ENCODE measurements at places on chromosomes 16 and 17. TPM values are rescaled to one million over a fixed set of nuclear protein-coding genes. Genes with fewer than 3 reads are reported as not detected.
A peak's percentile ranks its signal among the peaks of the same experiment; 100 is the strongest.

- DNase-seq = no peak
- H3K27ac ChIP-seq = no peak overlapping the region
- peaks cover 5% of the 10 kb centered on the region for H3K36me3 ChIP-seq
- no peaks in the 10 kb centered on the region for H3K27me3 ChIP-seq
- H3K4me3 ChIP-seq = no peak overlapping the region
Measured at GRCh38 chr16:88768071-88768783, 16.8 kb downstream of the PIEZO1 start.

- H3K4me1 ChIP-seq = no peaks in the 10 kb centered on the region
- H3K27ac ChIP-seq = no peak overlapping the region
- no peak for DNase-seq
Measured at GRCh38 chr16:13099822-13100221, 198.4 kb downstream of the SHISA9 start.

GRCh38 chr16:2384426-2384825 lies 43.9 kb upstream of the ABCA3 start:
- DNase-seq = no peak
- H3K4me1 ChIP-seq = no peaks in the 10 kb centered on the region
- H3K27ac ChIP-seq = no peak overlapping the region
- H3K36me3 ChIP-seq = no peaks in the 10 kb centered on the region

DNA sequence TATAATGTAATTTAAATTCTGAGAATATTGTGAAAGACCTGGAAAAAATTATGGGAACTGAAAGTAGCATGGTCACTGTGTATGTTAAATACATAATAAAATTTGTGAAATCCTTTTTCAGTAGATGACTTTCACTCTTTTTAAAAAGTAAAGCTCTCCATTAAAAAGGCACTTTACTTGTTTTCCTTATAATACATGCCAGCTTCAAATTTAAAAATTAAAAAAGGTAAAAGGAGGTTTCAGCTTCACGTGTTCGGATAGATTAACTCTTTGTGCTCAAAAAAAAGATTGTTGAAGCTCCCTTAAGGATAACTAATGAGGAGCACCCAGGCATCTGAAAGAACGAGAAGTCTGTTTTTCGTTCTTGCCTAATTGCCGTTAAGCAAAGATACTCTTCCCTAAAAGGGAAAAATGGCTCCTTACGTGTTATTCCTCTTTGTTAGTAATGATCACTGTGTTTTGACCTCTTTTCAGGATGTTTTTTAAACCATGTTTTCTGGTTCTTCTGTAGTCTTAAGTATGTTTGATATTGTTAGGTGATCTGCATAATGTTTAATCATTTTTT lies 87.8 kb downstream of the TUBD1 start:
- H3K36me3 ChIP-seq = peaks cover 12% of the 10 kb centered on the region
- no peaks in the 10 kb centered on the region for H3K27me3 ChIP-seq
- peak overlapping the region; percentile 71 for H3K4me3 ChIP-seq
- peak overlapping the region; percentile 76 for H3K27ac ChIP-seq

Gene LHX1
- total RNA-seq = not detected

GRCh38 chr16:14050291-14051027 lies 20.7 kb upstream of the MRTFB start:
- no peaks in the 10 kb centered on the region for H3K4me1 ChIP-seq
- DNase-seq = no peak
- no peak overlapping the region for H3K27ac ChIP-seq
- no peak overlapping the region for H3K4me3 ChIP-seq
- peaks cover 7% of the 10 kb centered on the region for H3K27me3 ChIP-seq

DNA sequence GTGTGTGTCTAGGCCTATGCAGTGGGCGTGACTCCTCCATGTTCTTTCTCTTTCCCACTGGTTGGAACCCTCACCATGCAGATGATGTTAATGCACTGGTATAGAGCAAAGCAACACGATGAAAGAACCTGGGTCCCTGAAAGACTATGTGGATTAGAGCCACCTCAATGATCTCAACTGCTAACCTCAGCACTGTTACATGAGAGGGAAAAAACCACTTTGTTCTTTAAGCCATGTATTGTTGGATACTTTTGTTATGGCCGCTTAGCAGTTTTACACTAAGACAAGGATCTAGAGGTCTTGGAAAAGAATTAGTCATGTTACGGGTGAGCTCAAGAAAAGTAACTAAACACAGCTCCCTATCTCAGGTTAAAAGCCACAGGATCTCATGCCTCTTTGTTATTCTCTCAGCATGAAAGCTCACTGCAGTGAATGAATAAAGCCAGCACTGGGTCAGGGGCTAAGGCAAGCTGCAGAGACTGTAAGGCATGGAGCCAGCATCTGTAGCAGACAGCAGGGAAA lies 56.6 kb upstream of the RBBP6 start:
- no peak overlapping the region for H3K27ac ChIP-seq
- H3K36me3 ChIP-seq = no peaks in the 10 kb centered on the region
- no peak for DNase-seq
- H3K4me1 ChIP-seq = peaks cover 7% of the 10 kb centered on the region
- H3K4me3 ChIP-seq = no peak overlapping the region

GRCh38 chr17:48357779-48358602 lies 72.0 kb downstream of the SKAP1 start:
- H3K27me3 ChIP-seq = no peaks in the 10 kb centered on the region
- no peak for DNase-seq
- no peak overlapping the region for H3K27ac ChIP-seq
- no peak overlapping the region for H3K4me3 ChIP-seq
- peaks cover 5% of the 10 kb centered on the region for H3K36me3 ChIP-seq

Gene ANKFY1
- total RNA-seq = 50.2 TPM

DNA sequence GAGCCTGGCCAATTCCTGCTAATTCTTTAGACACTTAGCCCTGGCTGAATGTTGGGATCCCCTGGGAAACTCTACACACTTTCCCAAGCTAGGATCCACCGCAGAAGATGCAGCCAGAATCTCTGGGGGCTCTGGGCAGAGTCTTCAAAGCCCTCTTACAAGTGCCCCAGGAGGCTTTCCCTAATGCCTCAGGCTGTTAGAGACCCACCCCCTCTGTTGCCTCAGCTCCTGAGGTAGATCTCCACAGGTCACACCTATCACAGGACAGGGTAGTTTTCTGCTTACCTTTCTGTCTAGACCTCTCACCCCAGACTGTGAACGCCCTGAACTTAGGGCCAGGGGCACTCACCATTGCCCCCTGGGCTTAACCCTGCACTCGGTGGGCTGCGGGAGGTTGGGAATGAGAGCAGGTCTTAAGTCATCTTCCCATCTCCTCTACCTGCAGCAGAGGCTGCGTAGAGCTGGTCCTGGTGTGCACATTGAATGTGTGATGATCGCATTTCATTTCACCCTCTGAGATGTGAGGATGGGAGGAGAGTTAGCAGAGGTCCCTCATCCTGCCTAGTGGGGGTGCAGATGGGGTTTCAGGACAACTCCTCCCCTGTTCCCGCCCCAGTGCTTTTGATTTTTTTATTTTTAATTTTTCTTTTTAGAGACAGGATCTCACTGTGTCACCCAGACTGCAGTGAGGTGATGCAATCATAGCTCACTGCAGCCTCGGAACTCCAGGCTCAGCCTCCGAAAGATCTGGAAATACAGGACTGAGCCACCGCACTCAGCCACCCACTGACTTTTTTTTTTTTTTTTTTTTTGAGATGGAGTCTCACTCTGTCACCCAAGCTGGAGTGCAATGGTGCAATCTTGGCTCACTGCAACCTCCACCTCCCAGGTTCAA lies 89.0 kb upstream of the LHX1 start:
- DNase-seq = no peak
- H3K36me3 ChIP-seq = no peaks in the 10 kb centered on the region
- H3K27me3 ChIP-seq = peaks cover 30% of the 10 kb centered on the region
- no peak overlapping the region for H3K4me3 ChIP-seq

Gene COX6A2
- total RNA-seq = not detected

DNA sequence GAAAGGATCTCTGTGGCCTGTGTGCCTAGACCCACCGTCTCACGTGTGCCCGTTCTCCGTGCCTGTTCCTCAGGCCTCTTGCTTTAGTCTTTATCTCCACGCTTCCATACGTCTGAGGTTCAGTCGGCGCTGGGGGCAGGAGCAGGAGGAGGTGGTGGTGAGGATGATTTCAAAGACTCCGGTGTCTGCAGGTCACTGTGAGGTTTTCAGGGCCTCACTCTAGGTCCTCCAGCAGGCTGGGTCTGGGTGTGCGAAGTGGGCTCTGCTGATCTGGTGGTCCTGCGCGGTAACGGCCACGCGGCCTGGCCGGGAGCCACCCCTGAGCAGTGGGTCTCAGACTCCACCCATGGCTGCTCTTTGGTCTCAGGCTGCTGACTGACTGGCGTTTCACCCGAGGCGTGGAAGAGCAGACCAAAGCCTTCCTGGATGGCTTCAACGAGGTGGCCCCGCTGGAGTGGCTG lies 14.4 kb upstream of the CLEC18A start:
- H3K27me3 ChIP-seq = no peaks in the 10 kb centered on the region
- H3K36me3 ChIP-seq = peaks cover 91% of the 10 kb centered on the region
- no peak overlapping the region for H3K4me3 ChIP-seq
- H3K4me1 ChIP-seq = no peaks in the 10 kb centered on the region
- DNase-seq = no peak
- no peak overlapping the region for H3K27ac ChIP-seq

DNA sequence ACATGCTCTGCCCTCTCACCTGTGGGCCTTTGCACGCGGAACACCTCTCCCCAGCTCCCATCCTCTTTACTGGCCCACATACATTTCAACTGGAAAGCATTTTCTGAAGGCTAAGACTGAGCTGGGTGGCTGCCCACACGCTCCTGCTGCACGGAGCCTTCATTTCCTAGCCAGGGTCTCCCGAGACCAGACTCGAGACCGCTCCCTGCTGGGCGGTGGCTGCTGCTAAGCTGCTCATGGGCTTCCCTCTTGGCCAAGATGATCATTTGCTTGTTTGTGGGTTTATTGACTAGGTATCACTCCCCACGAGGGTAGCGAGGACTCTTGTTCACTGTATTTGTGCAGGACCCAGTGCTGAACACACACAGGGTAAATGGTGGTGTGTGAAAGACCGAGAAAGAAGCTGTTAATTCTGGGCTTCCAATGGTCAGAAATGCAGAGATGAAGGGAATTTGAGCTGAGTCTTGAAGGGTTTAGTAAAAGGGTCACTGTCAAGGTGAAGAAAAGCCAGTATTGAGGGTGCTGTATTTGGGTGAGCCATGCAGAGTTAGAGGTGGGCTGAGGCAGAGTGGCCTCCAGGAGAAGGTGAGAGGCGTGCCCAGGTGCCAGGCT lies 907 bp downstream of the TRAPPC2L start:
- H3K27ac ChIP-seq = peak overlapping the region; percentile 86
- no peaks in the 10 kb centered on the region for H3K27me3 ChIP-seq
- H3K4me3 ChIP-seq = peak overlapping the region; percentile 92

DNA sequence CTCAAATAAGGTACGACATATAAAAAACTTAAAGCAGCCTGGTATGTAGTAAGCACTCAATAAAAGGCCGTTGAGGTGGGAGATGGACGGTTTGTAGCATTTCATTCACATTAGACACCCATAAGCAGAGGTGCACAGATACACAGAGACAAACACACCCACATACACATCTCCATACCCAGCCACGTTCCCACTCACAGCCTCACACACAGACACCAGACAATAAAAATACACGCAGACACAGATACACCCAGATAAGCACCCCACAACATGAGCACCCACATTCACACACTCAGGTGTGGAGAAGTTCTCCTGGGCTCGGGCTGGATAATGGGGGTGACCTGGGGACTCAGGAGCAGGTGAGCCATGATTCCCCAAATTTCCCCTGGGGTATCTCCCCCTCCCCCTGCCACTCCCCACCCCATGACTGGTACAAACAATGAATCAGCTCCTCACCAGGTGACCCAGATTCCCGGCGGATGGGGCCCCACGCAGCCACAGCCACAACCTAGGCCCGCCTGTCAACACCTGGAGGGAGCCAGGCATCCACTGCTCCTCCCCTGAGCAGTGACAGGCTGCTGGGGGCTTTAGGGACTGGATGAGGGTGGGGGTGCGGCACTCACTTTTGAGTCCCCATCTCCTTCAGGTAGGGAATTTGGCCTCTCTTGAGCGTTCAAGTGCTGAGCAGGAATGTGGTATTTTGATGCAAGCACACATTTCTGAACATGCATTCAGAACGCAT lies 2.7 kb downstream of the DLX3 start:
- peaks cover 31% of the 10 kb centered on the region for H3K4me1 ChIP-seq
- peaks cover 72% of the 10 kb centered on the region for H3K27me3 ChIP-seq
- DNase-seq = no peak
- no peak overlapping the region for H3K27ac ChIP-seq
- no peaks in the 10 kb centered on the region for H3K36me3 ChIP-seq

Gene CSF3
- total RNA-seq = not detected

GRCh38 chr17:77070888-77071279 lies 69.9 kb upstream of the SEC14L1 start:
- no peak overlapping the region for H3K4me3 ChIP-seq
- DNase-seq = no peak
- no peak overlapping the region for H3K27ac ChIP-seq
- peaks cover 2% of the 10 kb centered on the region for H3K4me1 ChIP-seq
- H3K27me3 ChIP-seq = peaks cover 34% of the 10 kb centered on the region

GRCh38 chr17:72587773-72588511 lies 467.1 kb downstream of the SOX9 start:
- H3K4me1 ChIP-seq = peaks cover 15% of the 10 kb centered on the region
- H3K27me3 ChIP-seq = peaks cover 29% of the 10 kb centered on the region
- DNase-seq = no peak
- H3K36me3 ChIP-seq = no peaks in the 10 kb centered on the region
- H3K27ac ChIP-seq = no peak overlapping the region
